Activated CD4-positive, alpha-beta T cell treated with anti-CD3 and anti-CD28 coated beads for 36 hours (primary cell): ENCODE measurements at places on chromosomes 3 and 15. TPM values are rescaled to one million over a fixed set of nuclear protein-coding genes. Genes with fewer than 3 reads are reported as not detected.

SCN5A gene
- 0.39 TPM for total RNA-seq

ANKRD34C gene
- not detected for total RNA-seq

KLHL40 gene
- total RNA-seq, result not detected

GXYLT2 gene
- total RNA-seq, result not detected

SH2D7 gene
- total RNA-seq, result not detected

CILP gene
- not detected for total RNA-seq

CLEC3B gene
- total RNA-seq, result not detected

FOXB1 gene
- 0.56 TPM for total RNA-seq

- H3K36me3 ChIP-seq, result no peaks in the 10 kb centered on the region
- H3K4me1 ChIP-seq, result peaks cover 2% of the 10 kb centered on the region
- H3K4me3 ChIP-seq, result no peak overlapping the region
Measured at GRCh38 chr3:152706991-152707713, 127.8 kb upstream of the P2RY1 start.

- H3K36me3 ChIP-seq, result no peaks in the 10 kb centered on the region
- no peak overlapping the region for H3K4me3 ChIP-seq
- no peak overlapping the region for H3K27ac ChIP-seq
- peaks cover 23% of the 10 kb centered on the region for H3K27me3 ChIP-seq
Measured at GRCh38 chr3:96814651-96815567, 515 bp downstream of the EPHA6 start.

DNA sequence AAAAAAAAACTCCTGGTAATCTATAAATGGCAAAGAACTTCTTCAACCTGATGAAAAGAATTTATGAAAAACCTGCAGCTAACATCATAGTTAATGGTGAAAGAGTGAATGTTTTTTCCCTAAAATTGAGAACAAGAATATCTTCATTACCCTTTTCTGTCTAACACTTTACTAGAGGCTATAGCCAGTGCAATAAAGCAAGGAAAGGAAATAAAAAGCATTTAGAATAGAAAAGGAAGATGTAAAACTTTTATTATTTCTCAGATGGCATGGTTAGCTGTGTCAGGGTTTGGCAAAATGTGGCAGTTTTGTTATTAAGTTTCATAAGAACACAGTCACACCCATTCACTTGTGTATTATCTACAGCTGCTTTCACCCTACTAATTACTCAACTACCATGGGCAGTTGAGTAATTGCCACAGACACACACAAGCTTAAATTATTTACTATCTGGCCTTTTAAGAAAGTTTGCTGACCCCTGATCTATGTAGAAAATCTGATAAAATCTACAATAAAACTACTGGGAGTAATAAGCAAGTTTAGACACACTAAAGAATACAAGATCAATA lies 465.1 kb downstream of the MAGI1 start:
- H3K4me3 ChIP-seq, result no peak overlapping the region
- no peak for DNase-seq
- H3K27me3 ChIP-seq, result no peaks in the 10 kb centered on the region
- H3K36me3 ChIP-seq, result no peaks in the 10 kb centered on the region
- no peaks in the 10 kb centered on the region for H3K4me1 ChIP-seq
- no peak overlapping the region for H3K27ac ChIP-seq

DNA sequence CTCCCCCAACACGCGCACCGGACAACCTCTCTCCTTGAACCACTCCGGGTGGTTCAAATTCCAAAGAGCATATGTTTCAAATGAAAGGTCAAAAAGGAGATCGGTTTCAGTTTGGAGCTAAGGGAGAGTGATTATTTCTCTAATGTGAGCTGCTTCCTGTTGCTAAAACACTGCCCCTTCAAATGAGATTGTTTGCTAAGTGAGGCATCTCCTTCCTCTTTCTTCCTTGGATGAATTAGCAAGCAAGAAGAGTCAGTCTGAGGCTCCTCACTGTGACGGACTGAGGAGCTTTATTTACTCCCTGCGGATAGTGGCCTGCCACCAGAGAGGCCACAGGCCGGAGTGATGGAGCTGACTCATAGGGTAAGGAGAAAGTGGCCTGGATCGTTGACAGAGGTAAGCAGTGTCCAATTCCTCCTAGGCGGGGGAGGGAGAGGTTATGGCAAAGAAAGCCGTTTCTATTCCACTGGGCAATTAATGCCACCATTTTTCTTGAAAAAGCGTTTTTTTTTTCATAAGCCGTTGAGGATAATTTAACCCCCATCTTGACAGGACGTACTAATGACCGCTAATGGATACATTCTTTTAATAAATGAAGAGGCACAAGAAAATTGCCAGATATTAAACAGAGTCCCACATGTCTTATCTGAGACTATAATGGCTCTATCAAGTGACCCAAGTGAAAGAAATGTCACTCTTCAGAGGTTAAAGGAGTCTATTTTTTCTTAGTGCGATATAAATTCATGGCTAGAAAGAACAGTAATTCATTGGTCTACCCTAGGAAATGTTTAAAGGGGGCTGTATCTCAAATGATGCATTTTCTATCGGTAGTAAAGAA lies 167.0 kb upstream of the ANKRD28 start:
- H3K27ac ChIP-seq, result no peak overlapping the region
- H3K36me3 ChIP-seq, result no peaks in the 10 kb centered on the region
- no peak overlapping the region for H3K4me3 ChIP-seq
- no peak for DNase-seq
- H3K27me3 ChIP-seq, result no peaks in the 10 kb centered on the region

DNA sequence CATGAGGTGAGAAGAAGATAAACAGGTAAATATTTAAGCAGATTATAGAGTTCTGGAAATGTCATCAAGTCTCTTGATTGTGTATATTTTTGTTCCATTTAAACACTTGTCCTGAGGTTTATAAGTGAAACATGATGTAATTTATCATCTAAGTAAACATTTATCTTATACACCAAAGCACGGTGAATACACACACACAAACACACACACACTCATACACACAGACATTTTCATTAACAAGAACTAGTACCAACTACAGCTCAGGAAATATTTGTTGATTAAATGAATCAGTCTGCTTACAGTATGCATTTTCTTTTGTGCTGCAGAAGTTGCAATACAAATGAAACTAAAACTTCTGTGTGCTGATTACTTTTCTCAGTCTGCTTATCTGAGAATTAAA lies 357.3 kb downstream of the ZBTB20 start:
- no peaks in the 10 kb centered on the region for H3K27me3 ChIP-seq
- H3K4me1 ChIP-seq, result peaks cover 5% of the 10 kb centered on the region
- H3K36me3 ChIP-seq, result peaks cover 6% of the 10 kb centered on the region
- no peak overlapping the region for H3K4me3 ChIP-seq
- no peak for DNase-seq

DNA sequence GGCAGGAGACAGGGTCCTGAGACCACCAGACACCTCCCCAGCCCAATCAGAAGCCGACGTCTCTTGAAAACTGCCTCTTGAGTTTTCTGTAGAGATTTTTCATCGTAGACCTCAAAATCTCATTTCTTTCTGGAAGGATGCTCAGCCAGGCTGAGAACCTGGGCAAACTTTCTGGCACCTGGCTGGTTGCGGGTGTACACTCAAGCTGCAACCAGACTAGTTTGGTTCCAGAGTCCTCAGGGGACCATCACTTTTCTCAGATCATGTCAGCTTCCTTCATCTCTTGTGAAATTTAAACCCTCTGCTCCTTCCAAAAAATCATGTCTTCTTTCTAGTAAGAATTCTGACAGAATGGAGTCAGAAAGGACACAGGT lies 45.1 kb downstream of the CMTM7 start:
- no peak for DNase-seq
- H3K36me3 ChIP-seq, result peaks cover 14% of the 10 kb centered on the region
- H3K27ac ChIP-seq, result peak overlapping the region; percentile 75

- peak overlapping the region; percentile 99 for H3K4me3 ChIP-seq
- DNase-seq, result no peak
- H3K27ac ChIP-seq, result peak overlapping the region; percentile 98
- H3K36me3 ChIP-seq, result peaks cover 74% of the 10 kb centered on the region
Measured at GRCh38 chr3:52688266-52688665, 2.4 kb downstream of the GNL3 start.

DNA sequence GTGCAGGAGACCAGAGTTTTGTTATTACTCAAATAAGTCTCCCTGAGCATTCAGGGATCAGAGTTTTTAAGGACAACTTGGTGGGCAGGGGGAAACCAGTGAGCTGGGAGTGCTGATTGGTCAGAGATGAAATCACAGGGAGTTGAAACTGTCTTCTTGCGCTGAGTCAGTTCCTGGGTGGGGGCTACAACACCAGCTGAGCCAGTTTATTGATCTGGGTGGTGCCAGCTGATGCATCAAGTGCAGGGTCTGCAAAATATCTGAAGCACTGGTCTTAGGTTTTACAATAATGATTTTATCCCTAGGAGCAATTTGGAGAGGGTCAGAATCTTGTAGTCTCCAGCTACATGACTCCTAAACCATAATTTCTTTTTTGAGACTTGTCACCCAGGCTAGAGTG lies 13.8 kb upstream of the ZNF662 start:
- H3K4me3 ChIP-seq, result no peak overlapping the region
- H3K27me3 ChIP-seq, result peaks cover 6% of the 10 kb centered on the region
- H3K27ac ChIP-seq, result no peak overlapping the region

DNA sequence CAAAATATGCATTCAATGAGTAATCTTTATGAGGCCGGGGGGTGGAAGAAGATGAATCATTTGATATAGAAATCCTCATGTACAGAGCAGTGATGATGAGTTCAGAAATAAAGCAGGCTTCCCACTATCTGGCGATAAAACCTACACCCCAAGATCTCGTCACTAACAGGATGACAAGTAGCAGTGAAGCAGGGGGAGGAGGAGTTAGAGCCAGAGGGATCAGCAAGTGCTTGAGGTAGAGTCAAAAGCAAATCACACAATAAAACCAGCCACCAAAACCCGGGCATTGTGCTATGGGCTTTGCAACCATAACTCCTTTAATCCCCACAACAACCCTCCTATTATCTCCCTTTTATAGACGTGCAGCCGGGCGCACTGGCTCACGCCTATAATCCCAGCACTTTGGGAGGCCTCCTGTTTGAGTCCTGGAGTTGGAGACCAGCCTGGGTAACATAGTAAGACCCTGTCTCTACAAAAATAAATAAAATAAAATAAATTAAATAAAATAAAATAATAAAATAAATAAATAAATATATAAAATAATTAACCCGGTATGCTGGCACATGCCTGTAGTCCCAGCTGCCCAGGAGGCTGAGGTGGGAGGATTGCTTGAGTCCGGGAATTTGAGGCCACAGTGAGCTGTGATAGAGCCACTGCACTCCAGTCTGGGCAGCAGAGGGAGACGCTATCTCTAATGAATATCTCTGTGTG lies 53.0 kb downstream of the STARD5 start:
- no peak overlapping the region for H3K4me3 ChIP-seq
- peaks cover 42% of the 10 kb centered on the region for H3K4me1 ChIP-seq
- peak overlapping the region; percentile 58 for H3K27ac ChIP-seq

DNA sequence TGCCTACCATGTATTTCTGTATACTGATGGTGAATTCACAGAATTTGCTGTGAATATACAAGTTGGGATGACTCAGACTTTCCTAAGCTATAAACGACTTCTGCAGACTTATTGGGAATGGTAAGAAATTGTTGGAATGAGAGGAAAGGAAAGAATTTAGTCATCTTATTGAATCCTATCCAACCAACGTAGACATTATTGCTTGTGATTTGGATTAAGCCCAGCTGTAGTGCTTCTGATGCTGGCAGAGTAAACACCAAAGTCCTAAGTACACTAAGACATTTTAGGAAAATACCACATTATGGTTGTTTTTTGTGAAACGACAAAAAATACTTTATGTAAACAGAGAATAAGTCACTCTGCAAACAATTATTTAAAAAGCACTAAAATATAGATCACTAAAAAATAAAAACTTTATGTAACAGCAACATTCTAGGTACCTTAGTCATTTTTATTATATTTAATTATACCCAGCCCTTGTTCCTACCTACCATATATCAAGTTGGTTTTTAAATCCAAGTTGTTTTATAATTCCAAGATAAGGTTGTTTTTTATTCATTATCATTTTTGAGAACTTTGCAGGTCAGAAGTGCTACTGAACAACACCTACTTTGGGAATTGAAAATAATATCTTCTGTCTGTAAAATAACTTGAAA lies 99.2 kb upstream of the MLF1 start:
- H3K36me3 ChIP-seq, result no peaks in the 10 kb centered on the region
- H3K4me1 ChIP-seq, result no peaks in the 10 kb centered on the region
- H3K4me3 ChIP-seq, result no peak overlapping the region
- no peak for DNase-seq
- H3K27ac ChIP-seq, result no peak overlapping the region

DNA sequence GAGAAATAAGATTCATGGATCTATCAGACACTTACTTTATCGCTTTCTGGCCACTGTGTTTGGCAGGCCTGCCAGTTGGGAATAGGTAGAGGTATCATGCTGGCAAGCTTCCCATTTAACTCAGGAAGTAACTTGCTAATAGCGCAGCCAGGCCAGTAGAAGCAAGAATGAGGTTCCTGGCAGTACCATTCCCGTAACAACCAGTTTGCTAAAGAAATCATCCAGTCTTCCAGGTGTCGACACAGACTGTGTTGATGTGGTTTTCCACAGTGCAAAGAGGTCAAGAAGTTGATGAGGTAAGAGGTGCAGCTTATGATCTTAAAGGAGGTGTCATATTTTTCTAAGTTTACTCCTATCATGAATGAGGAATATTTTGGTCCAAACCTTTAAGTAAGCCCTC lies 46.2 kb downstream of the DPH6 start:
- no peak for DNase-seq
- no peak overlapping the region for H3K4me3 ChIP-seq
- peaks cover 4% of the 10 kb centered on the region for H3K4me1 ChIP-seq
- H3K27me3 ChIP-seq, result no peaks in the 10 kb centered on the region

DNA sequence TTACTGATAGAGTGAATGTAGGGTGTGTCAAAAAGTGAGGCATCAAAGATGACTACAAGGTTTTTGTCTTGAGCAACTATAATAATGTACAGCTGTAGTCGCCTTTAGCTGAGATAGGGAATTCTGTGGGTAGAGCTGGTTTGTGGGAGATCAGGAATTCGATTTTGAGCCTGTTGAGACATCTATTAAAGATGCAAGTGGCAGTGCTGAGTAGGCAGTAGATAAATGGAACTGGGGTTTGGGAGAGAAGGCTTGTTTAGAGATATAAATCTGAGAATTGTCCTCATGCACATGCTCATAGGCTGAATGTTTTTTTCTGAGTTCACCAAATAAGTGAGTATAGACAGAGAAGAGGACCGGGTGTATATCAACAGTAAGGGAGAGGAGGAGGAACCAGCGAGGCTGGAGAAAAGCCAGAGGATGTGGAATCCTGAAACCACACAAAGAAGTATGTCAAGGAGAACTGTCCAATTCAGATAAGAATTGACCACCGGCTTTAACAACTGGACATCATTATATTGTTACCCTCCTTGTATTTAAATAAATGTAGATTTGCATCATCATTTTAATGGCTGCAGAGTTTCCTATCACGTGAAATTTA lies 146.0 kb upstream of the TNIK start:
- no peaks in the 10 kb centered on the region for H3K27me3 ChIP-seq
- no peaks in the 10 kb centered on the region for H3K36me3 ChIP-seq
- DNase-seq, result no peak
- no peak overlapping the region for H3K27ac ChIP-seq

DNA sequence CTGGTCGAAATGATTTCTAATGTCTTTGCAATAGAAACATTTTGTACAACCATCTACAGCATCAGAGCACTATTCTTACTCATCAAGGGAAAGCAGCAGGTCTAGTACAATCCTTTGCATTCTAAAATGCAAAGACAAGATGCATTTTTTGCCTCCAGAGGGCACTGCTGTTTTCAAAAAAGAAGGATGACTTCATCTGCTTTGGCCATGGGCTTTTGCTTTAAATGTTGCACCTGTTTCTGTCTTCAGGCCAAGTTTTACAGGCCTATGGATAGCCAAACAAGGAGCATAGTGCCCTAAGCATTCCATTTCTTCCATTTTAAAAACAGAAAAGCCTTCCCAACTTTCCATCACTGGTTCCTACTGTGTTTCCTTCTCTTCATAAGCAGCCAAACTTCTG lies 3.4 kb downstream of the PARP9 start:
- no peak overlapping the region for H3K4me3 ChIP-seq
- peak overlapping the region; percentile 33 for H3K27ac ChIP-seq
- peak; percentile 73 for DNase-seq
- H3K36me3 ChIP-seq, result peaks cover 45% of the 10 kb centered on the region
